Sigmoid colon (tissue), 7 donors: ENCODE measurements at places on chromosomes 3 and 15. TPM values are rescaled to one million over a fixed set of nuclear protein-coding genes. Genes with fewer than 3 reads are reported as not detected.

- no peaks in the 10 kb centered on the region for H3K36me3 ChIP-seq
- DNase-seq: no peak
- H3K4me3 ChIP-seq: no peak overlapping the region
- no peak overlapping the region for H3K27ac ChIP-seq
- no peaks in the 10 kb centered on the region for H3K27me3 ChIP-seq
Measured at GRCh38 chr3:136899622-136900158, 37.7 kb downstream of the NCK1 start.

DNA sequence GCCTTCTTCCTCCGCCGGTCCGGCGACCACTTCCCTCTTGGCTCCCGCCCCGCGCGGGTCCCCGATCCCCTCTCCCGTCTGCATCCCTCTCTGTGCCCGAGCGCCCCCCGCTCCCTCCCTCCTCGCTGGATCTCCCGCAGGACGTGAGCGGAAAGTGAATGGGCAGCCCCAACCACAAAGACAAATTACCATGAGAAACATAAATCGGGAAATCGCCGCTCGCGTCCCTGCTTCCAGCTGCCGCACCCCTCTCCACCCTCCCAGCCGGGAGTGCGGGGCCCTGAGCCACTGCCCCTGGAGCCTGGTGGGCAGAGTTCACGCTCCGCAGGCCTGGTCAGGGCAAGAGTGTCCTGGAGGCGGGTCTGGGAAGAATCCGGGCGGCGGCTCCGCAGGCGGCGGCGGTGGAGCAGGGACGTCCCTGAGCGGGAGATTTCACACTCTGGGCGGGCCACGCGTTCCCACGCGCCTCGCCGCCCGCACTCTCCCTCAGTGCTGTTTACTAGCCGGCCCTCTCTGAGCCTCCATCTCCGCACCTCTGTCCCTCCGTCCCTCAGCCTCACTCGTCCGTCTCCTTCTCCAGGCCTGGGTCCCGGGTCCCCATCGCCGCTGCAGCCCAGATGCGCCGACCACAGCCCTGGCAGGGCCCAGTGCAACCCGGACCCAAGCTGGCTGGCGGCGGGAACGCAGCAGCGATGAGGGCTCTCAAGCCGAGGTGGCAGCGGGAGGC, 835 bp downstream of the SEMA5B start:
- no peak overlapping the region for H3K27ac ChIP-seq
- peak; percentile 67 for DNase-seq
- H3K4me3 ChIP-seq: peak overlapping the region; percentile 59
- H3K4me1 ChIP-seq: peaks cover 33% of the 10 kb centered on the region
- peaks cover 66% of the 10 kb centered on the region for H3K27me3 ChIP-seq
- no peaks in the 10 kb centered on the region for H3K36me3 ChIP-seq

GOLGA6D gene
- total RNA-seq: not detected

FBXL2 gene
- 17.2 TPM for total RNA-seq
